ENCODE measurements at places on chromosomes 5 and 9.

DNA sequence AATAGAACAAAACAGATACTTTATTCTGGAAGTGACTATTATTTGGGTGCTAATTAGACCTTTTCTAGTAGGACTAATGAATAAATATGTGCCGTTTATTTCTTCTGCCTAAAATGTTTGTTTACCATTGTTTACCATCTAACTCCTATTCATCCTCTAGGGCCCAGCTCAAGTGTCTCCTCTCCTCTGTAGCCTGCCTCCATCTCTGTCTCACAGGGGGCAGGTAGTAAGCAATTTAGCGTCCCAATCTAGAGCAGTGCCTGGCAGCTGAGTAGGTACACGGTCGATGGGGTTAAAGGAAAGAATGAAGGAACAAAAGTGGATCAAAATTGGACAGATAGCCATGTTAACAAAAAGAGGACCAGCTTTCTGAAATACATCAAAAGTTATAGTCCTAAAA lies 230.9 kb downstream of the SLF1 start:
- no peak for DNase-seq

- DNase-seq = no peak
These were observed 157.1 kb downstream of the ATP10B start for GRCh38 chr5:160694896-160695295.

GRCh38 chr9:90204128-90204831 lies 438.3 kb downstream of the DIRAS2 start:
- DNase-seq = no peak

DNA sequence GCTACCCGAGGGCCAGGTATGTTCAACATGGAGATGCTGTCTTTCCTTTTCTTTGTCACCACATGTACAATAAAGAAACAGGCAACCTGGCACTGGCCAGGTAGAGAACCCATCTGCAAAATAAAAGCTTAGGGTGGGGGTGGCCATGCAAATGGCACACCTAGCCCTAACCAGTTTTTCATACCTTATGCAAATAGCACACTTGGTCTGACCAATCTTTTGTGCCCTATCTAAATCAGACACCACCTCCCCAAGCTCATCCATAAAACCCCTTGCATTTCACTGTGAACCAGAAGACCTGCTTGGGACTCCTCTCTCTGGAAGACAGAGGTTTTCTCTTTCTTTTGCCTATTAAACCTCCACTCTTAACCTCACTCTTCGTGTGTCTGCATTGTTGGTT lies 33.9 kb downstream of the JAKMIP2 start:
- DNase-seq = no peak

GRCh38 chr9:8351436-8351835 lies 551.9 kb upstream of the DMAC1 start:
- no peak for DNase-seq

DNA sequence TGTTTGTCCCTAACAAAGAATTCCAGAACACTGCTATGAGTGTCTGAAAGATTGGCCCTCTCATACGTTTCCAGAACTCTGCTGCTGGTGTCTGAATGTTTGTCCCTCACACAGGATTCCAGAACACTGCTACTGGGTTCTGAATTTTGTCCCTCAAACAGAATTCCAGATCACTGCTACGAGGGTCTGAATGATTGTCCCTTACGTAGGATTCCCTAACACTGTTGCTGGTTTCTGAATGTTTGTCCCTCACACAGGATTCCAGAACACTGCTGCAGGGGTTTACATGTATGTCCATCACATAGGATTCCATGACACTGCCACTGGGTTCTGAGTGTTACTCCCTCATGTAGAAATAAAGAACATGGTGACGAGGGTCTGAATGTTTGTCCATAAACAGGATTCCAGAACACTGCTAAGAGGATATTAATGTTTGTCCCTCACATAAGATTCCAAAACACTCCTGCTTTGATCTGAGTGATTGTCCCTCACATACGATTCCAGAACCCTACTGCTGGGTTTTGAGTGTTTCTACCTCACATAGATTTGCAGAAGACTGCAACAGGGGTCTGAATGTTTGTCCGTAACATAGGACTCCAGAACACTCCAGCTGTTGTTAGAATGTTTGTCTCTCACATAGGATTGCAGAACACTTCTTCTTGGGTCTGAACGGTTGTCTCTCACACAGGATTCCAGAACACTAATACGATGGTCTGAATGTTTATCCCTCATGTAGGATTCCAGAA lies 214.4 kb downstream of the FOXD4L6 start:
- DNase-seq = no peak

GRCh38 chr5:21152611-21153010 lies 1164.6 kb upstream of the CDH18 start:
- DNase-seq = peak; percentile 97

GRCh38 chr9:136611119-136611518 lies 51.6 kb upstream of the EGFL7 start:
- DNase-seq = no peak

DNA sequence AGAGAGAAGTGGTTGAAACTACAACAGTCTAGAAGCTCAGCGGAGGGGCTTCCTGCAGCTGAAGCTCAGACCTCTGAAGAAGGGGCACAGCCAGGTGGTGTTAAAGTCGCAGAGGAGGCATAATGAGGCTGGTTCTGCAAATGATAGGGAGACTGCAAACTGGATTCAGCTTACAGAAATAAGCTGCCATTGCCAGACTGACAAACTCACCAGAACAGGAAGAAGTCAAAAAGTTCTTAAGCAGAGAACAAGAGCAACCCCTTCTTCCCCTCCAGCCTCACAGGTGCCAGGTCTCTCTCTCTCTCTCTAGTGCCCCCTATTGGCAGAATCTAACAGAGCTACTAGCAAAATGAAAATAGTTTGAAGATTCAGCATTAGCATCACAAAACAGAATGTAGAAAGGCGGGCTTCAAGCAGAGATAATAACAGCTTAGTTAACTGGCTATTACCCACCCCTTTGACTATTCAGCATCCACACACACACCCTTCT lies 76.7 kb downstream of the GRAMD2B start:
- peak; percentile 39 for DNase-seq

GRCh38 chr5:168609806-168610482 lies 30.8 kb upstream of the PANK3 start:
- DNase-seq = no peak

DNA sequence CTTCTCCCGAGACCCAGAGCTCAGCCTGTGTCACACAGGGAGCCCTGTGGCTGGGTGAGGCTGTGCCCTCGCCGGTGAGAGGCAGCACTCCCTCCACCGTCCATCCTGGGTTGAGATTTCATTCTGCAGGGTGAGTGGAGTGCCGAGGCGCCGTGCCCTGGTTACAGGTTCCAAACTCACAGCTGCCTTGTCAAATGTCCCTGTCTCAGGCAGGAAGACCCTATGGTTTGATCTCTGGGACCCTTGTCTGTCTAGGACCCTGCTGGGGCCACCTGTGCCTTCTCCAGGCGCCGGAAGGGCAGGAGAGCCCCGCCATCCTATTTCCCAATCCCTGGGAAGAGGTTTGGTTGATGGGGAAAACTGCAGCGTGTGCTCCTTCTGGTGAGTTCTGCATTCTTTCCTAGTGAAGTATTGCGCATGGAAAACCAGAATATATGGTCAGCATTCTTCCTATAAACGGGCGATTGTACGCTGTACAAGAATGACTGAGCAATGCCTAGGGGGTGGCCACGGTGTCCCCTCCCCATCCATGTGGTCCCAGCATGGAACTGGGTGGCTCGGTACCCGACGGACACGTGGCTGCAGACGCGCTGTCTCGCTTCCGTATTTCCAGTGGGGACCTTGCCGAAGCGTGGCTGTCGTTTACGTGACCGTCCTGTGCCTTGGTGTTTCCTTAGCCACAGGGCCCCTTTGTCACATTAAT lies 95.9 kb upstream of the COL5A1 start:
- DNase-seq = peak; percentile 62

DNA sequence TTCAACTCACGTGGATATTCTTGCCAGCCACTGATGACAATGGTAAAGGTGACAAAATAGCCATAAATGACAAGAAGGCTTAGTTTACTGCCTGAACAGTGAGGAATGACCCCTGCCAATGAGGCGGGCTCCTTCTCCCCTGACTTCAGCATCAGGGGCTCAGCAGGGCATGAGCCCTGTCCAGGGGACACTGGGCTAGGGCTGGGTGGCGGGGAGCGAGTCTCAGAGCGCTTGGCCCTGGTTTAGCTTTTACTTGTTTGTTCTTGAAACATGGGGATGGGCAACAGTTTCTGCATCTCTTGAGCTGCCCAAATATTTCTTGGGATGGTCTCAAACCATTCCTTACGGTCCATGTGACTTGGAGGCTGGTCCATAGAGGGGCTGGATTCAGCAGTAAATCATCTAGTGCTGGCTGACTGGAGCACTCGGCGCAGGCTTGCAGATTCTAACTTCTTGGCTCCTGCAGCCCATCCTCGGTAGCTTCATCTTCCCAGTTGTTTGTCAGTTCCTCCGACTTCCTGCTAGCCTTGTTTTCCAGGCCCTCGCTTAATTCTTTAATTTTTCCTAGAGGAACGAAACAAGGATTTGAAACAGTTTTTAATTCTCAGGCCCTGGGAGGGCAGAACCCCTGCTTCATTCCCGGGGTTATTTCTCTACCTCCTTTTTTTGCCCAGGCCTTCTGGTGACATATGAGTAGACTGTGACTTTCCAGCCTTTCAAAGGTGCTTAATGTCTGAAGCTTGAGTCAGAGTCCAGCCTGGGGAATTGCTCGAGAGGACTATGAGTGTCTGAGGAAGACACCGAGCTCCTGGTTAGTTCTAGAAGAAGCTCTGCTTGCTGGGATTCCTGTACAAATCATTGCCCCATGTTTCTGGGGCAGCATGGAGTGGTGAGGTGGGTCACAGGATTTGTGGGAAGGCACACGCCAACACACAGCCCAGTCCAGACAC lies 4.5 kb upstream of the HMCN2 start:
- DNase-seq = no peak

DNA sequence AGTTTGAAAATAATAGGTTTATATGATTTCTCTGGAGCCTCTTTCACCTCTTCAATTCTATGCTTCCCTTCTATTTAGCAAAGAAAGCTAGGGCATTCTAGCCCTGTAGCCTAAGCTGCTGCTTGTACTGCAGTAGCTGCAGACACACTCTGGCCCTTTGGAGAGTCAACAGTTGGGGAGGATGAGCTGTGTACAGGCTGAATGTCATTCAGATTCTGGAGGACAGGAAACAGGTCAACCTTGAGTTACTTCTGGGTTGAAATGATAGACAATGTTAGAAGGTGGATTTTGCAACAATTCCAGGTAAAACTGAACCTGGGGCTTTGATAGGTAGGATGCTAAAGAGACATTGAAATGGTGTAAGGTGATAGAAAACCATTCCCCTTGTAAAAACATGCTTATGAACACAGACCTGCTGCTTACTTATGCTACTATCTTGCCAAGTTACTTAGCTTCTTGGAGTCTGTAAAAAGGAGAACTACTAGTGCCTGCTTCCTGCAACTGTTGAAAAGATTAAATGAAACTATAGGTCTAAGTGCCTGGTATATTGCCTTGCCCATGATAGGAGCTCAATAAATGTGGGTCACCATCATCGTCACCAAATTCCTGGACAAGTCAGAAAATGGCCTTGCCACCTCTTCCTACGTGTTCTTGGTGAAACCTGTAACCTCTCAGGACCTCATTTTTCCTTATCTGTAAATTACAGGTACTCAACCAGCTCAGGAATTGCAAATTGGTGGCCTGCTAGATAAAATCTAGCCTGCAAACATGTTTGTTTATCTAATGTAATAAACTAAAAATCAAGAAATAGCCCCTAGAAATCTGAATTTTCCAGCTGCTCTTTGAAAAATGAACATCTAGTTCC lies 83.7 kb downstream of the GALNT10 start:
- DNase-seq = no peak

DNA sequence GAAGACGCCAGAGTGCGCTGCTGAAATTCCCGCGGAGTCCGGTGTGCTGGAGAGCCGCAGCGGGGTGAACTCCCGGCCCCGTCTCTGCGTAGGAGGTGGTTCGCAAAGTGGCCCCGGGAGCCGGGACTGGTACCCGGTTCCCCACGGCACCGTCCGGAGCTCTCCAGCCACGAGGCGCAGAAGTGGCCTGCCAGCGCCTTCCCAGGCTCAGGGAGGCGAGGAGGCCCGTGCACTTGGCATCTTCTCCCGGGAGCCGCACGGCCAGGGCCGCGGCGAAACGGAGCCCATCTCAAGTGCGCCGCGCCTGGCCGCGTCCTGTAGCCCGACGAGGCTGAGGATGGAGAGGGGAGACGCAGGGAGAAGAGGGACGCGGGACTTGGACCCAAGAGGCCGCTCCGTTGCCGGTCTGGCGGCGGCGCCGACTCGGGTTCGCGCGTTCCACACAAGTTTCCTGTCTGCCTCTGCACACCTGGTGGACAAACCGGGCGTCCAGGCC lies 1.1 kb upstream of the IRX1 start:
- no peak for DNase-seq

DNA sequence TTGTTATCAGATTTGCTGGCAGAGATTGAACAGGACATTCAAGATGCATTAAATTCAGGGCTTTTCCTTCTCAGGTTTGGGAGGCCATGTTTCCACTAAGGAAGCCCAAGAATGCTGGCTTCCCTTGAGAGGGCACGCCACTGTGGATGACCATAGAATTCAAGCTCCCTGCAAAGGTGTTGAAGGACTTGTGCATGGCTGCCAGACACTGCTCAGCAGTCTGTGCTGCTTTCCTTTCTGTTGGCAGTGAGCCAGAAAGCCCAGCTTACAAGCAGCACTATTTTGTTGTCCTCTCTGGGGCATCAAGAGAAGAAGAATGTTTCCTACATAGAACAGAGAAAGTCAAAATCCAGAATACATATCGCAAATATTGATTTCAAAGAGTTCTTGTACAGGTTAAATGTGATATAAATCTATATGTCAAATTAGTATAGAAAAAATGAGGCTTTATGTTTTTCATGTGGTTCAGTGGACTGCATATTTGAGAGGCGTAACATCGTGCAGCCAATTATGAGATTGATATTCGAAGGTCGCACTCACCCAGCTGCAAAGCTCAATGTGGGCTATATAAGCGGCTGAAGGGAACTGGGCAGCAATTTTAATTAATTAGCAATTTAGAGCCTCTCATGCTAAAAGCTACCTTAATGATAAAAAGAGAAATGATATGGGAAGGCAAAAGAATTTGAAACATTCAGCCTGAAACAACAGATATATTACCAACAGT lies 103.1 kb upstream of the ISL1 start:
- no peak for DNase-seq

GRCh38 chr9:94054716-94055115 lies 29.5 kb upstream of the PTPDC1 start:
- peak; percentile 10 for DNase-seq

DNA sequence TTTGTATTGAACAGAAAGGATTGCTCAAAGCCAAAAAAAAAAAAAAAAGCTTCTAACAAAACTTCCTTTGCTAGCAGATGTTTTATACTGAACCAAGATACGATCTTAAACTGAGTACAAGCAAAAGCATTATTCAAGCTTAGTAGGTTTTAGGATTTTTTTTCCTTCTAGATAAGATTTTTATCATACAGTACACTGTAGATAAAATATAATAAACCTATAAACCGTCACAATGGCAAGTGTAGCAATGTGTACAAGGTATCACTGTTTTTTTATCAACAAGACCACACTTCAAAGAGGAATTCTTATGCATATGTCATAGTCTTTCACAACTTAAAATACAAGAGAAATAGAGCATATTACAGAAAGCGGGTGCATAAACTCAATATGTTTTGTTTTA lies 56.5 kb upstream of the TRPM3 start:
- DNase-seq = no peak

All from fibroblast of pulmonary artery (primary cell).